ENCODE measurements at places on chromosomes 2 and 18.

GRCh38 chr2:176356251-176356650 lies 87.0 kb downstream of the MTX2 start:
- DNase-seq, result no peak

GRCh38 chr2:69567909-69568300 lies 75.6 kb downstream of the AAK1 start:
- DNase-seq, result no peak

DNA sequence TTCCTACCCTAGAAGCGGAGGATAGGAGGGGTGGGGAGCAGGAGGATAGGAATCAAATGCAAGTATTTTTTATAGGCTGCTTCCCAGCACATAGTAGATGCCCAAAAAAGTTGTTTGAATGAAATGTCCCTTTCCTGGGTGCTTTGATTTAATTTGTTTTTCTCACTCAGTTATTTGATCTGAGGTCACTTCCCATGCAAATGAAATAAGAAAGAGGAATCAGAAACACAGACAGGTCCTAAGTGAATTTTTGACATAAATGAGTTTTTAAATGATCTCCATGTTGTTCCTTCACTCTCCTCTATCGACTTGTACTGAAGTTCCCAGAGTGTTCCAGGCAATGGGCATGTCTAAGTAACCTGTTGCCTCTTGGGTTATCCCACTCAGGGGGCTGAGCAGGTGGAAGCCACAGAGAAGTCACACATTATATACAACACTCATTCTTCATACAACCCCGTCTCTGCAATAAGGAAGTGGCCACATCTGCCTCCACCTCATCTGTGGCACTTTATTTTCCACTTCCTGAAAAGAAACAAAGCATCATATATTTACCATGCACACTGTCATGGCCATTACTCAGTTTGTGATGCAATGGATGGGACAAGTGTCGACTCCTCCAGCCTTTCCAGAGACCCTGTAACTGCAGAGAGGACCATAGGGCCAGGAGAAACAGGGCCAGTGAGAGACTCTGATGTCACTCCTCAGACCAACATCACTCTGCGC lies 81.9 kb upstream of the ZNF397 start:
- DNase-seq, result peak; percentile 17

- DNase-seq, result no peak
Observed at GRCh38 chr2:214560618-214561190, 149.8 kb downstream of the VWC2L start.

- no peak for DNase-seq
Observed at GRCh38 chr2:199470672-199471442, 13.1 kb upstream of the SATB2 start.

- DNase-seq, result no peak
Observed at GRCh38 chr2:219327719-219328118, 4.8 kb downstream of the RESP18 start.

- DNase-seq, result peak; percentile 30
Observed at GRCh38 chr2:95389245-95390119, 13.0 kb upstream of the FAHD2A start.

GRCh38 chr18:75089748-75090327 lies 119.1 kb downstream of the PTGR3 start:
- no peak for DNase-seq

- DNase-seq, result no peak
Observed at GRCh38 chr2:56680971-56681631, 497.3 kb downstream of the CCDC85A start.
